ENCODE measurements at places on chromosomes 12 and 14.

DNA sequence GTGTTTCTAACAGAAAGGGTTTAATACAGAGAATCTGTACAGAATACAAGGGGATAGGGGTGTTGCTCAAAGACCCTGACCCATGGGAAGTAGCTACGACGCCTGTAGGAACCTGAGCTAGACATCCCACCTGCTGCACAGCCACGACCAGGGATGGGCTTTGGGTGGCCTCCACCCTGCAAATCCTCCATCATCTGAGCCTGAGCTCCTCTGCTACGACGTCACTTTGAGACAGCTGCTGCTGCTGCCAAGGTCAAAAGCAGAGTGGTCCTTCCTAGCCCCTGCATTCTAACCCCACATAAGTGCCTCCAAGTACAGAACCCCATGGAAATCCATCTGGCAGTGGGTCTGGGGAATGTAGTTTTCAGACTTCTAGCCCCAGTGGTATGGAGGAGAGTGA lies 43.8 kb downstream of the JAG2 start:
- DNase-seq: no peak

GRCh38 chr12:54304187-54304810 lies 3.5 kb upstream of the NFE2 start:
- DNase-seq: no peak

GRCh38 chr14:63438065-63438757 lies 105.0 kb downstream of the PPP2R5E start:
- DNase-seq: peak; percentile 80

DNA sequence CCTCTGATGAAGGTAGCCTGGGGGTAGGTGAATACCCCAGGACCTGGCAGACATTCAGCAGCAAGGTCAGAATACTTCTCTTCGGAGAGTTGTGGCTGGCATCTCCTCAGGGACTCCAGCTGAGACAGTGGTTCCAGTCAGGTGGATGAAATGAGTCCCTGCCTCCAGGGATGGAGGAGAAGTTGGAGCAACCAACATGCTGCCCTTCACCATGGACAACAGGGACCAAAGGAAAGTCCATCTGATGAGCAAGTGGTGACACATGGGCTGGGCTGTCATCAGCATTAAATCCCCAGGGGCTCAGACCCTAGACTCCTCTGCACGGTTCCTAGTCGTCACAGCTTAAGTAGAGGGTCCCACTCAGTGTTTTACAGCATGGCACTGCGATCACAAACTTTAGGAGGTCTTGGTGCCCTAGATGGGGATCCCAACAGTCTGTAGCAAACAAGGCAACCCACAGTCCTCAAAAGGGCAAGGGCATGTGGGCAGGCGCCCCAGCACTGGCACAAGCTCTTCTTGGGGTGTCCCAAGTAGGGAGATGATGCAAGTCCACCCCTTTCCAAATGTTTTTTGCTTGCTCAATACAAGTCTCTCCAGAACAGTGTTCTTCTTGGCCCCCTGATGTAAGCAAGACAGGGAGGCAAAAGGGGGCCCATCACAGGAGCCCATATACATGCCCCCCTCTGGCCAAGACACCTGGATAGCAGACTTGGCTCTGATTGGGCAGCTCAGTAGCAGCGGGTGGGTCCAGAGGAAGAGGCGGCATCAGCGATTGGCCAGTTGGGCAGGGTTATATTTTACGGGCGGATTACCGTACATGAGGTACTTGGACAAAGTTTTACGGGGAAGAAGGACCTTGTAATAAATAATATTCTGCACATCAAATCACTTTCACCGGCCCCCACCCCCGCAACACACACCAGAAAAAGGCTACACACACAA lies 10.8 kb upstream of the CDH24 start:
- DNase-seq: no peak

DNA sequence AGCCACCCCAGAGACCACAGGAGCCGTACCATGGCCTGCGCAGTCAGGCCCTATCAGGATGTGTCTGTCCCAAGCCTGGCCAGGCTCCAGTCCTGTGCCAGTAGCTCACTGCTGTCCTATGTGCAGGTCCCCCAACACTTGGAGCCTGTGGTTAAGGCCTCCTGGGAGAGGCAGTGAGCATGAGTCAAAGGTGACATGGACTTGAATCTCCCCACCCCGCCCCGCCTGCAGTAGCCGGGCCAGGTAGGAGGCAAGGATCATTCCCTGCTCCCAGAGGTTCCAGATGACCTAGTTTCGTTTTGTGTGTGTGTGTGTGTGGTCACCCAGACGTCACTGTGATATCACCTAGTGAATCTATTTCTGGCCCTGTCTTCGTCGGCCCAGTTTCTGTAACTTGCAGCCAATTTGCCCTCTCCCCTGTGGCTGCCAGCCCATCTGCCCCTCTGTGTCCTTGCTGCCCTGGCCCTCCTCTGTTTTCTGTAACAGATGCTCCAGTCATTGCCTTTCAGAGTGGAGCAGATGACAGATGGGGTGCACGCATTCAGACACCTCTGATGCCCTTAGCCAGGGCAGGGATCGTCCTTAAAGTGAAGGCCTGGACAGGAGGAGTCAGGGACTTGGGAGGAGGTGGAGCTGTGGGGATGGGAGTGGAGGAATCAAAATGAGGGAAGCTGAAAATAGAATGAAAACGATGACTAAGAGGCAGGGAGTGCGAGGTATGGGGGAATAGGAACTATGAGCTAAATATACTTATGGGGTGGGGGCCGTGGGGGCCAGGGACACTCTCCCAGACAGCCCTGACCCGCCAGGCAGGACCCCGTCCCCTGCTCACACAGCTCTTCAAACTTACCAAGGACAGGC lies 37.4 kb downstream of the SLC6A12 start:
- DNase-seq: no peak

DNA sequence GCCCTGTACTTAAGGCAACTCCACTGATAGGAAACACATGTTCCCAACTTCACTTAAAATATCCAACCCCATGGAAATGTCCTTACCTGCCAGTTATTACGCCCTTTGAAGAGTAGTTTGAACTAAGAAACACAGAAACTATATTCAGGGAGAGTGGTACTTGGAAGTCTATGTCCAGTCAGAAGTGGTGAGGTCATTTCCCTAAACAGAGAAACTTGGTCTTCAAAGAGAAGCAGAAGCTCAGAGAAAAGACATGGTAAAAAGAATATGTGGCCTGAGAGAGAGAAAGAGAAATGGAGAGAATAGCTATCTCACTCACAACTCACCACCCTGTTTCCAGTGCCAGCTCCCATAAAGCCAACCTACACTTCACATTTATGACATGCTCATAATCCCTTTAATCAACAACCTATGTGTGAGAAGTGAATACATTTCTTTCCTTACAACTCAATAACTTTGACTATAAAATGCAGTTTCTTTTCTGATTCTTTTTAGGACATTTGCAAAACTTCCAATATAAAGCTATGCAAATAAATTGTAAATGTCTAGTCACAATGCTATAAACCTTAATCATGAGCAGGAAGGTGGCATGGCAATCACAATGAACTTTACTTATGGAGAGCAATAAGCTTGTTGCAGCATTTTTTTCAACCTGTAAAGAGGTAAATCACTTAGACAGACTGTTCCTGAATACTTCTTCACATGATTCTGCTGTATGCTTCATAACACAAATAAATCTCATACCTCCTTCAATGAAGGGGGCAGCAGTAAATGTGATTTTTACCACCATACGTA lies 67.1 kb downstream of the CPNE8 start:
- no peak for DNase-seq

- no peak for DNase-seq
Observed at GRCh38 chr14:95828649-95829265, 47.9 kb upstream of the TUNAR start.

DNA sequence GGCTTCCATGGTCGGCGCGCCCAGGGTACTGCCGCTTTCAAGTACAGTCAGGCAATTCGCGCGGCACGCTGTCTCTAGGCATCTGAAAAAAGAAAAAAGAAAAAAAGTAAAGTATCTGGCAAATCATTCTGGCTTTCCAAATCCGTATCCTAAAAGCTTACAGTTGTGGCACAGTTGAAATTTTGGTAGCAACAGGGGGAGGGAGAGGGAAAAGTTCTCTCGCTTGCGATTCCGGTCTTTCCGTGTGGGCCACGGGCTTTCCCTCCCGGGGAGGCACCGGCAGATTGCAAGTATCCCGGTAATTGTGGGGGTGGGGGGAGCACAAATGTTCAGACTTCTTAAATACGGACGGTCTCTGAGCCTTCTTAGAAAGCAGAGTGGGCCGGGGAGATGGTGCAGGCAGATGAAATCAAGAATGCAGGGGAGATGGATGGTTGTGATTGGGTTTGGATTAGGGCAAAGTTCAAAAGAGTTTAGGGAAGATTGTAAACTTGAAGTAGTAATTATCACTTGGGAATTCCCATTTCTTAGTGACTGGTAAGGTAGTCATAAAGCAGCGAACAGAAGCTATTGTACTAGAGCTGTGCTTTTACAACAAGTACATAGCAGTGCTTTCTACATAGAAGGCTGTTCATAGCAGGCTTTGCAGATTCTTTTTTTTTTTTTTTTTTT lies 1.2 kb downstream of the SOCS2 start:
- no peak for DNase-seq

DNA sequence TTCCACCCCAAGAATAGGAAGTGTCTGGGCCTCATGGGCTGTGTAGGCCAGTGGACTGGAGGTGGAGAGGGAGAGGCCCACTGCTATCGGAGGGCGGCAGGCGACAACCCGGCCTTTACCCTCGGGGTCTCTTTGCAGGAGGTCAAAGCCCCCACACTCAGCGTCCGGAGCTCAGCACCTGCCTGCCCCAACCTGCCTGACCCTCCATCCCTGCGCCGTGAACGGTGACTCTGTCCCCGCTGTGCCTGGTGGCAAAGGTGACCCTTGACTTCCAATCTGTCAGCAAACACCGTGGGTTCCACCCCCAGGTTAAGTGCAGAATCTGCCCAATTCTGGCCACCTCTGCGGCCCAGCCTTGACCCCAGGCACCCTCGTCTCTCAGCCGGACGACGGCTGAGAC lies 15.7 kb upstream of the GALNT9 start:
- no peak for DNase-seq

DNA sequence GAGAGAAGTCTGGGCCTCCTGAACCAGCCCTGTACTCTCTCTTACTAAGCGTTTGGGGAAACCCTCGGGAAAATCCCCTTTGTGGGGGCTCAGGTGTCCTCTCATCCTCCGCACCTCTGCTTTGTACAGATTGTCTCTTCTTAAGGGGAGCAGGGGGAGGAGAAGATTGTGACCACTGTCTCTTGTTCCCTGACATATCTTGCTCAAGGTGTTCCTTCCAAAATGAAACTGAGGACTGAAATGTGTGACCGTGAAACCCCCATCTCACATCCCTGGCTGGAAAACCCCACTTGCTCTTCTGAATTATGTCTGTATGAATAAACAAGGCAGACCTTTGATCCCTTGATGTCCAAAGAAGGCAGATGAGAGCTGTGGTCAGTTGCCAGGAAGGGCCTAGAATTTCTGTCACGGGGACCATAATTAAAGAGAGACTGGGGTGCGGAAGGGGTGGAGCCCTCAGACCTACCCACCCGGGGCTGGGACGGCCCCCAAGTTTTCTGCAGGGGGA lies 369.8 kb downstream of the AACS start:
- no peak for DNase-seq

GRCh38 chr12:98955284-98955683 lies 310.2 kb downstream of the APAF1 start:
- no peak for DNase-seq

- no peak for DNase-seq
Observed at GRCh38 chr12:82725741-82726140, 39.0 kb downstream of the TMTC2 start.

GRCh38 chr12:102356690-102357089 lies 123.7 kb downstream of the IGF1 start:
- no peak for DNase-seq

GRCh38 chr12:40502322-40502721 lies 189.9 kb upstream of the CNTN1 start:
- DNase-seq: no peak

DNA sequence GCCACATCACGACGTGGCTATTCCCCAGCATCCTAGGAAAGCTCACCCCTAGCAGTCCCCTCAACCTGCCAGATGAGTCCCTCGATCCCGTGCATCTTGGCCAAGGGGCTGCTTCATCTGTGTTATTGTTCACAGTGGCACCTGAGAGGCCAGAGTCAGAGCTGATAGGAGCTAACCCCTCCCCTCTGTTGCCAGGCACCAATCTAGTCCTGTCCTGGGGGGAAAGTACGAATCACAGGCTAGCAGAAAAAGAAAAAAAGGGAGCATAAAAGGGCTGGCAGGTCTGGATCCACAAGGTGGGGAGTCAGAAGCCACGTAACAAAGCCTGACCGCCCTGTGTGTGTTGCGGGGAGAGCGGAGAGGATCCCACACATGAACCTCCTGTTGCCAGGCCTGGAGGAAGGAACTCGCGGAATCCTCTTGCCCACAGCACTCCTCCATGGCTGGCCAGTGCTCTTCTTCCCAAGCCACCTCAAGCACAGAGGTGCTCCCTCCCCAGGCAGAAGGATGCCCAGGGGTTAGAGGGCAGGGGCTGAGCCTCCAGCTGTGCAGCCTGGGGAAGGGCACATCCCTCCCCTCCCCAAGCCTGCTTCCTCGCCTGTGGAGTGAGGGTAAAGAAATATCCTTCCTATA lies 91.8 kb downstream of the ITPK1 start:
- DNase-seq: no peak

DNA sequence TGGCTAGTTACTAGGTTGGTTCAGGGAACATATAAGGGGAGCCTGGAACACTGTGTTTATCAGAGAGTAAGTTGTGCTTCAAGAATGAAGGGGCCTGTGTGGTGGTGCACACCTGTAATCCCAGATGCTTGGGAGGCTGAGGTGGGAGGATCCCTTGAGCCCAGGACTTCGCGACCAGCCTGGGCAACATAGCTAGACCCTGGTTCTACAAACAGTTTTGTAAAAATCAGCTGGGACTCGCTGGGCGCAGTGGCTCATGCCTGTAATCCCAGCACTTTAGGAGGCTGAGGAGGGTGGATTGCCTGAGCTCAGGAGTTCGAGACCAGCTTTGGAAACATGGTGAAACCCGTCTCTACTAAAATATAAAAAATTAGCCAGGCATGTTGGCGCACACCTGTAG lies 42.1 kb upstream of the GPR132 start:
- DNase-seq: no peak

DNA sequence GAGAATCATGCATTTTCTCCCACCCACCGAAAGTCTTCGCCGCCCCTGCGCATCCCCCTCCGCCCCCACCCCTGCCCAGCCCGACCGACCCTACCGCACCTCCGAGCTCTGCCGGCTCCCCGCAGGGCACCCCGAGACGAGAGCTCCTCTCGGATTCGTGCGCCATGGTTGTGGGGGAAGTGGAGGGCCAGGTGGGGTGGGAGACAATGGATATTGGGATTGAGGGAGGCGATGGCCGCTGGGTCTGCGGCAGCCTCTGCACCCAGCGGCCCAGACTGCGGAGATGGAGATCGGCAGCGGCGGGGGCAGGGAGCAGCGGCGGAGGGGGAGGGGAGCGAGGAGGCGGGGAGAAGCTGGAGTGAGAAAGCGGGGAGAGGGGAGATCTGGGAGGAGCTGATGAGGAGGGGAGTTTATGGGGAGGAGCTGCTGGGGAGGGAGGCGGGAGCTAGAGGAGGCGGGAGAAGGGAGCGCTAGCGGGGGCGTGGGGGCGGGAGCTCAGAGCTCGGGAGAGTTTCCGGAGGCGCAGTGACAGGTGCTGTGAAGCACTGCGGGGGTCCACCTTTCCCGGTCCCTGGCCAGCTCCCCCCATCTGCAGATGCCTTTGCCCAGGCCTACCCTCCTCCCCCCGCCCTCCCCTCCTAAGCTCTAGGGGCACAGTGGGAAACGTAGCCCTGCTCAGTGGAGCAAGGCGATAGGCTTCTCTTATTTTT lies at the start of gene SALL2:
Gene SALL2 (minus strand): TSS at position 385 of the 710 bp plus-strand sequence. CDS start 219 bp downstream, at position 166.
- DNase-seq: peak; percentile 31

GRCh38 chr12:53143355-53143754 lies 37.2 kb upstream of the ZNF740 start:
- DNase-seq: no peak
